ENCODE measurements at places on chromosomes 6 and 20.

DNA sequence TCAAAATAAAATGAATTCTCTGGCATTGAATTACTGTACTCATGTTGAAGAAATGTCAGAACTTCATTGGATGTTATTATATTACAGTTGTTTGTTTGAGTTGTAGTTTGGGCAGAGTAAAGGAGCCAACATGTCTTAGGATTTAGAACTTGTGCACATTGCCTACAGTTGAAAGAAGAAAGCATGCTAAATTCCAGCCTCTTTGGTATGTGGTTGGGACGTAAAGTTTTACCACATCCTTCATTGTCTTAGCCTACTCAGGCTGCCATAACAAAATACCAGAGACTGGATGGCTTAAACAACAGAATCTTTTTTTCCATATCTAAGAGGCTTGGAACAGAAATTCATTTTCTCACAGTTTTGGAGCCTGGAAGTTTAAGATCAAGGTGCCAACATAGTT, 42.4 kb downstream of the HFE start:
- no peak for DNase-seq

DNA sequence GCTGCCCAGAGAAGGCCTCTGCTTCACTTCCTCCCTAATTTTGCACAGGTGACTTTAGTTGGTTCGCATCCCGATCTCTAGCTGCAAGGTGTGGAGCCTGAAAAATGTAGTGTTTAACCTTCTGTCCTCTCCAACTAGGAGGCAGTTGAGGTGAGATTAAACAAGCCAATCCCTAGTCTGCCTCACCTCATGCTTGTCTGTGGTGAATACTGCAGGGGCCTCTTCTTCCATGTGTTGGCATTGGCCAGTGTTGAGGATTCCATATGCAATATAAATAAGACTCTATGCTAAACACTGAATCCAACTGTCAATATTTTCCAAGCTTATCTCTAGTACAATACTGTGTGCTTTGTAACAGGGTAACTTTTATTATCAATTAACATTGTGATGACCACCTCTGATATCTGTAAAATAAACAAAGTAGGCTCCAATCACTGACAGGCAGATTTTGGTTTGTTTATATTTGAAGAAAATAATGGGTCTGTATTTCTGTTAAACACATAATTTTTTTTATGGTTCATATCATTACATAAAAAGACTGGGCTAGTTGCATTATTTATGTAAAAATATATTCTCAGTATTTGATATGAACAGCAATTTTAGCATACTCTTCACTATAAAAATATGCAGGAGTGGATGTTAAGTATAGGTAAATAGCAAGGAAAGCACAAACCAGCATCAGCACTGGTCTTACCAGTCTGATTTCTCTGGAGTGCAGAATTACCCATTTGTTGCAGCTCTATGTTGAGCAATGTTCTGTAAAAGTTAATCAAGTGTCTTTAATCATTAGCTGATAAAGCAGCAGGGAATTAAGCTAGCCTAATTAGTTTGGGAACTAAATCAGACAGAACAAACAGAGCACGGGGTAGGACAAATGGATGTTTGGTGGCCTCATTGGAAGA, 74.0 kb downstream of the ANKRD6 start:
- DNase-seq: no peak

GRCh38 chr6:33727932-33728331, 16.4 kb upstream of the UQCC2 start:
- DNase-seq: no peak

GRCh38 chr6:113486199-113486598, 370.9 kb upstream of the MARCKS start:
- no peak for DNase-seq

- DNase-seq: no peak
These were observed 2.6 kb downstream of the TRIM39 start for GRCh38 chr6:30329331-30329730.

DNA sequence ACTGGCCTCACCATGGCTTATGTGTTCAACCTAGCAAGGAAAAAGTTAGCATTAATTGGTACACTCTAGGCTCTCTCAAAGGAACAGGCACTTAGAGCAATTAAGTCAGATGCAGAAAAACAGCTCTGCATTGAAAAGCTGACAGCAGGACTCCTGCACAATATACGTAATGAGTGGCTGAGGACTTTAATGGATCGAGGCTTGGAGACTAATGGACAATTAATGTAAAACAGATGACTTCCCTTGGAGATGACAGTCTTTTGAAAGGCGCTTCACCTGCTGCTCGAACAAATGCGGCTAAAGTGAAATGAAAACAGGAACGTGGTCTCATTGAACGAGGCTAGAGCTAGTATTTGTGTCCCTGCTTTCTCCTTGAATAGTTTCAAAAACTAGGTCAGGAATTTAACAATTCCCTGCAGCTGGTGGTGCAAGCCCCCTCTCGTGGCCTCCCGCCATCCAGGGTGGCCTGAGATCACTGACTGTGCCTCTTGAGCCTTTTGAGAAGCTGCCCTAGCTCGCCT, 137.1 kb downstream of the ELOVL4 start:
- DNase-seq: no peak

- no peak for DNase-seq
These were observed 32.0 kb downstream of the KIF6 start for GRCh38 chr6:39693206-39693605.

GRCh38 chr6:17971128-17972073, 16.0 kb downstream of the KIF13A start:
- peak; percentile 61 for DNase-seq

DNA sequence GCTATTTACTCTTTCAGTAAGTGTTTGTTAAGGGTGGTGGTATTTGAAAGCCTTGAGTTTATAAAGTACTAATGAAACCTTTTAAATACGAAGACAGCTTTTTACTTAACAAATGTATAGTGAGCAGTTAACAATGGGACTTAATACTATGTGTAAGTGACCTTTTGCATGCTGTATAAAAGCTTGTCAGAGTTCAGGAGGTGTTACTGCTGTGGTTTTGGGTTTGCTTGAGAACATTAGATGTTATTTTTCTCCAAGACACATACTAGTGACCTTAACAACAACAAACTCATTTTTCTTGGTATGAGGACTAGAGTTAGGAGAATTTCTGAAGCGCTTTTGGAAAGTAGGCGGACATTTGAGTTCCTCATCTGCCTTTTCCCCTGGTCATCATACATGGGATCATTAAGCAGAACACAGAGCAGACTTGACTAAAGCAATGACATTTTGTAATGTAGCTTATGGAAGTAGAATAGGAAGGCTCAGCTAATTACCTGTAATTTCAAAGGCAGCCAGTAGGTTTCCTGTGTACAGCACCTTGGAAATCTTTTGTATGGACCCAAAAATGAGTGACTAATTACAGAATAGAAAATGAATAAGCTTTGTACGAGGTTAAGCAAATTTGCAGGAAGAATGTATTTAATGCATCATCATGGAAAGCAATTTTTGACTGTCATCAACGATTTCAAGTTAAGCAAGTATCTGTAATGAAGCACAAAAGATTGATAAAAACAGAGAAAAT, 14.1 kb downstream of the CDYL start:
- no peak for DNase-seq

DNA sequence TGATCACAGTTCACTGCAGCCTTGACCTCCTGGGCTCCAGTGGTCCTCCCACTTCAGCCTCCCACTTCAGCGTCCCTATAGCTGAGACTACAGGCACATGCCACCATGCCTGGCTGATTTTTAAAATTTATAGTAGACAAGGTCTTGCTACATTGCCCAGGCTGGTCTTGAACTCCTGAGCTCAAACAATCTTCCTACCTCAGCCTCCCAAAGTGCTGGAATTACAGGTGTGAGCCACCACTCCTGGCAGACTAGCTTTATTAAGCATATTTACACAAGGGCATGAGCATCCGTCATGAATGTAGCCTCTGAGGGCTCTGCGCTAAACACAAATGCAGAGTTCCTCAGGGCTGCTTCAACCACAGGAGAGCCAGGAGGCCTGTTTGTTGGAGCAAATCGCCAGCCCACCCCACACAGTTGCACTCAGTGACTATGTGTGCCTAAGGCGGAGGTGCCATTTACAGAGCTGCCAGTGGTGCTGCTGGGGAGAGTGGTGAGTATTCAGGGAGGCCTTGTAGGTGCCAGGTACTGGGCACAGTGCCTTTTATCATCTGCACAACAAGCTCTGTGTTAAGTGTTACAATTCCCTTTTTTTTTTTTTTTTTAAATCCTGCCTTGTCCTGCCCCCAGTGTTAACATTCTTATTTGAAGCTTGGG, 78.2 kb downstream of the PSMG4 start:
- no peak for DNase-seq

GRCh38 chr6:27091661-27092315, 155.7 kb upstream of the PRSS16 start:
- peak; percentile 19 for DNase-seq

DNA sequence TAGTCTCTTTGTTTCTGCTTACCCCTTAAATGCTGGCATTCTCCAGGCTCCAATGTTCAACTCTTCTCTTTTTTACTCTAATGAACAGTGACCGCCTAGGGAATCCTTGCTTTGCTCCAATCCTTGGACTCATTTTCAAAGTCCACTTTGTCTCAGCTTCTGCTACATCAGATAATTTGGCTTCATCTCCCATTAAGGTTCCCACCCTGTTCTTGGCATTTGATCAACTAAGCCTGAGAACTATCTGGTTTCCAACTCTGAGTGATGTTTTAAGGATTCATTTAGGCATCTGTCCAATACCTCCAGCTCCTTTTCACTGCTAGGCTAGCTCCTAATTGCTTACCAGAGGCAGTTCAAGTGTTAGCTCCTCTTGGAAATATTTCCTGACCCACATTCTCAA, 64.9 kb downstream of the ME1 start:
- DNase-seq: peak; percentile 26

- no peak for DNase-seq
These were observed 153.0 kb downstream of the LRRC1 start for GRCh38 chr6:53947780-53948179.

GRCh38 chr20:23203951-23204730, 118.0 kb upstream of the CD93 start:
- no peak for DNase-seq

DNA sequence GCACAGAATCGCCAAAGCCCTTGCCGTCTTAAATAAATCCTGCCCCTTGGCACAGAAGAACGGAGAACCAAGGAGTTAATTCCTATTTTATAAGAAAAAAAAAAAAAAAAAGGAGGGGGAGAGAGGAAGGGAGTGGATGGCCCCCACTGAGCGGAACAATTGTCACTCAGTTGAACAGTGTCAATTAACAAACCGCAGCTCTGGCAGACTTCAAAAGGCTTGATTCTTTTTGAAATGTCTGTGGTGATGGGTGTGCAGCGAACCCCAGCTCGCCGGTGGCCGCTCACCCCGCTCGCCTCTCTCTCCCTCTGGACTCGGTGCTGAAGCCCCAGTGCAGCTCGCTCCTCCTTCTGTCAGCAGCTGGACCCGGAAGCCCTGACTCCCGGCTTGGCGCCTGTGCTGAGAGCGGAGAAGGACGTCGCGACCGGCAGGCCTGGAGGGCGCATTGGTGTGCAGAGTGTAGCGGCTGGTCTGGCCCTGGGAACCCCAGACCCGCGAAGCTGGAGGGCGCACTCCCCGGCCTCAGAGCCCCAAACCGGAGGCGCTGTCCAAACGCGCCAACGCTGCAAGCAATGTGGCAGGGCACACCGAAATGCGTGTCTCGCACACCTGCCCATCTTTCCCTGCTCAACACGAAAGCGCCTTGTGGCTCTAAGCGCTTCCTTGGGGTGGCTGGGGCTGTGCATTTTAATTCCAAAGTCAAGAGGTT, 3.4 kb downstream of the LINC00237 start:
- DNase-seq: no peak

DNA sequence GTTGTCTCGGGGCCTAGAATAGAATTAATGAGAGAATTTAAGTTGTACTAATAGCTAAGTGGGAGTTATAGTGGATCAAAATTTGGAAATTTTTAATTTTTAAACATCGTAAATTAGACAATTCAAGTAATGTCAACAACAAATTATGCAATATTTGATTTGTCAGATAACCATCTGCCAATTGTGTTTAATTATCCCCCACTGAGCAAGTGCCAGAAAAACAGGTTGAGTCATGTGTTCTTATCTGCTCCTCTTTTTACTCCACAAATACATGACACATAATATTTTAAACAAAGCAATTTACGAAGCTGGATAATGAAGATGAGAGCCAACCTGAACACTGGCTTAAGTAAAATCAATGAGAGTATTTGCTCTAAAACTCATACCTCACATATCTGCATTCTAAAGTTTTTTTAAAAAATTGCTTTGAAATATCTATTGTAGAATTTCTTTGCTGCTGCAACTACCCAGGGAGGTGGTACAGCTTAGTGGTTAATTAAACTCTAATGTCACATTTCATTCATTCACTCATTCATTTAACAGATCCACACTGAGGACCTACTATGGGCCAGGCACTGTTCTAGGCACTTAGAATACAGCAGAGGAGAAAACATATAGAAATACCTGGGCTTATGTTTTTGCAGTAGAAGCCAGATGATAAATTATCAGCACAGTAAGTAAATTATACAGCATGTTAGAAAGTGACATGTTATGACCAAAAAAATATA, 57.1 kb upstream of the MAP7 start:
- DNase-seq: peak; percentile 57

- DNase-seq: no peak
These were observed 52.4 kb upstream of the TINAG start for GRCh38 chr6:54255886-54256285.

DNA sequence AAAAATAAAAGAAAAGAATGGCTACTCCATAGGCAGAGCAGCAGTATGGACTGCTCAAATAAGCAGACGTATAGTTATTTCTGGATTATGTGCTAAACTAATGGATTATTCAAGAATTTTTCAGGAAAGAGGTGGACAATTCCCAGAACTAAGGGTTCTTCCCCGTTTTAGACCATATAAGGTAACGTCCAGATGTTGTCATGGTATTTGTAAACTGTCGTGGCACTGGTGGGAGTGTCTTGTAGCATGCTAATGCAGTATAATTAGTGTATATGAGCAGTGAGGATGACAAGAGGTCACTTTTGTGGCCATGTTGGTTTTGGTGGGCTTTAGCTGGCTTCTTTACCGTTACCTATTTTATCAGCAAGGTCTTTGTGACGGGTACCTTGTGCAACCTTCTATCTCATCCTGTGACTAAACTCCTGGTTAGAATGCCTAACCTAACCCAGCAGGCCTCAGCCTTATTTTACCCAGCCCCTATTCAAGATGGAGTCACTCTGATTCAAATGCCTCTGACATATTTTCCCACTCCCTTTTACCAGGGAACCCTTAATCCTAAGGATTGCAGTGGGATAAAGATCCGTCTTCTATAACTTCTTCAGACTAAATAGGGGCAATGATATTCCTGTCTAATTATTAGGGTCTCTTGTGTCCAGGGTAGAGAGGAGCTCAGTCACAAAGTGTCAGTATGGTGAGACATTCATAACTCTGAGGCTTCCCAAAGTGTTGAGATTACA, 11.1 kb upstream of the TRIM38 start:
- no peak for DNase-seq

Measured in lung microvascular endothelial cell (primary cell).